Tibial artery (tissue), 4 donors: ENCODE measurements at places on chromosomes 5 and 9.
A peak's percentile ranks its signal among the peaks of the same experiment; 100 is the strongest.

DNA sequence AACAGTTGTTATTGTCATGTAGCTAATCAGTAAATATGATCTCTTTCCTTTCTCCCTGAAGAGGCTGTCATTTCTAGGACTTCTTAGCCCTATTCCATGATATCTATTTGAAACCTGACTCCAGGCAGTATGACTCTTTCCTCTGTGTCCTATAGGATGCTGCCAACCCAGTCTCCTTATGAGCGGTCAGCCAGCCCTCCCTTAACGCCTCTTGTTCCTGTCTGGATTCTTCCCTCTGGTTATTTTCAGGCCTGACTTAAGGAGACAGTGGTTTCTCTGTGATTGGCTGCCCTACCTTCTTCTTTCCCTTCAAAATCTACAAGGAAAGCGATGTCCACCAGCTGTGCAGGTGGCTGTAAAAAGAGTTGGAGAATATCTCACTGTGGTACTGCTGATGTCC is 19.4 kb upstream of the C5orf63 start:
- DNase-seq, result no peak

DNA sequence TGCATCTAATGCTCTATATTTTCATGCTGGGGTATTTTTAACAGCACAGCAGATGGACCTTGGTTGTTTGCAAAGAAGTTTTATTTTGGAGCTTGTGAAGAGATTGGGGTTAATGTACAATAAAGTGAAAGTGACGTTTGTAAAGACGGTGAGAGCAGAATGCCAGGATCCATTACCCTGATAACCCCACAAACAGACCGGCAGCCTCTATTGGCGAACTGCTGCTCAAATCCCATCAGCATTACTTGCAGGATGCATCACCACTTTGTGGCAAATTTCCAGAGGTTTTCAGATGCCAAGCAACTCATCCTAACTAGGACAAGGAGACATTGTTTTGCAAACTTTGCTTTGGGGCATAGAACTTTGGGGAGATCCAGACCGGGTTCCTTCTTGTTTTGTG is 383.3 kb upstream of the ZNF462 start:
- DNase-seq, result no peak

GRCh38 chr5:130720355-130720754 is 444.7 kb downstream of the HINT1 start:
- no peak for DNase-seq

DNA sequence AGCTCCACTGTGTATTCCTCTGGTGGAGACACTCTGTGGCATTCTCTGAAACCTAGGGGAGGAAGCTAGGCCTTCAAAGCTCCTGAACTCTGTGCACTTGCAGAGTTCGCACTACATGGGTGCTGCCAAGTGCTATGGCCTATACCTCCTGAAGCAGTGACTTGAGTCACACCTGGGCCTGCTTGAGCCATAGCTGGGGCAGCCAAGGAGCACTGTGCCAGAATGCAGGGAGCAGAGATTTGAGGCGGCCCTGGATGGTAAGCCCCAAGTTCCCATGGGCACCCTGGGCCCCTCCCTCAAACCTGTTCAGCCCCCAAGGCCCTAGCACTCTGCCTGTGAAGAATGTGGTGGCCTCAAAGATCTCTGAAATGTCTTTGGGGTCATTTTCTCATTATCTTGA is 212.9 kb downstream of the SPATA31A6 start:
- no peak for DNase-seq

GRCh38 chr5:137598399-137598798 is 99.3 kb upstream of the SPOCK1 start:
- no peak for DNase-seq

DNA sequence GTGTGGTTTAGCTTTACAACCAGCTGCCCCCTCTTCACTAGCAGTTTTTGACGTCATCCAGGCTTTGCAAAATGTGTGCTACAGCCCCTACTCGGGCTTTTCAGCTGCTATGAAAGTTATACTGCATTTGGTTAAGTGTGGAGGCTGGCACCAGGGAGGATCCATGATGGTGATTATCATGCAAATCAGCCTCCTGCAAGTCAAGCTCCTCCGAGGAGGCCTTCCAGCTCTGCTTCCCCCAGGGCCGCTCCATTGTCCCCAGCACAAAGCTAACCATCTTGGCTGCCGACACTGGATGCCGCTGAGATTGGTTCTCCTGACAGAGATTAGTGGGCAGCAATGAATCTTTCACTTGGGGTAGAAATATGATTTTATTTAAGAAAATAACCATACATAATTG is 159.6 kb downstream of the NR2F1-AS1 start:
- no peak for DNase-seq

- peak; percentile 62 for DNase-seq
Observed at GRCh38 chr5:100901821-100902341, 1.2 kb downstream of the ST8SIA4 start.
